ENCODE measurements at places on chromosomes 2 and 18.

- no peak for DNase-seq
Measured at GRCh38 chr2:127360242-127360641, 27.5 kb downstream of the MAP3K2 start.

DNA sequence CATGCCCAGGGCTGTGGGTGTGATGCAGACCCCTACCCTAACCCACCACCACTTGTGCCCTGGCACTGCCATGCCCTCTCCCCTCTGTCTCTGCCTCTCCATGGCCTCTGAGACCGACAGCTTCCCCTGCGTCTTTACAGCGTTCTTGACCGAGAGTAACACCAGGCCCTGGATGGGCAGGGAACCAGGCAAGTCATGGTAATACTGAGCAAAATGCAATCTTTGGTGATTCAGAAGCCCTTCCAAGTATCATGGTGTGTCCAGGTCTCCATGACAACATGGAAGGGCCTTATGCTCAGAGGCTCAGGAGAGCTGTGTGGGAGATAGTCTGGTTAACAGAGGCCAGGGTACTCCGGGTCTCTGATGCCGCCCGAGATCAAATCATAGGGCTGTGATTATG lies 176.1 kb downstream of the KLHL29 start:
- no peak for DNase-seq

- DNase-seq = no peak
Measured at GRCh38 chr2:8290771-8291352, 391.0 kb upstream of the ID2 start.

DNA sequence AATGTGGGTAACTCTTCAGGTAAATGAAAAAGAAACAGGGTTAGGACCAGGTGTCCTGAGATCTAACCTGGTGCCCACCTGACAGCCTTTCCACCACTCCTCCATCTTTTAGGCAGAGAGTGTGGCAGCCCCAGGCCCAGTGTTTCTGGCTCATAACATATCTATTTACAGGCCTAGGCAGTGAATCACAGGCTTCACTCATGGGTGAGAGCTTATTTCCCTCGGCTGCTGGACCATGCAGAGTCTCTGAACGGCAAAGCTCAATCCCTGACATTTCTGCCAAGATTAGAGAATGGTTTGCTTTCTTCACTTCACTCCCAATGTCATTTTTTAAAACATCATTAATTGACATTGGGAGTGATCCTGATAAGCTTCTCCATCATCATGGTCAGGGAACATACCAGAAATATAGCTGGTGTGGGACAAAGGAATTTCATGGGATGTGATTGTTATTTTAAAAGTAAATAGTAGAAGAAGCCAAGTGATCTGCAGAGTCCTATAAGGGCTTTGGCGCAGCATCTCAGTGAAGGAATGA lies 323.9 kb downstream of the SETBP1 start:
- no peak for DNase-seq

- no peak for DNase-seq
Measured at GRCh38 chr2:149400997-149401396, 70.6 kb downstream of the LYPD6 start.

GRCh38 chr2:187644486-187644885 lies 90.3 kb upstream of the TFPI start:
- DNase-seq = no peak

DNA sequence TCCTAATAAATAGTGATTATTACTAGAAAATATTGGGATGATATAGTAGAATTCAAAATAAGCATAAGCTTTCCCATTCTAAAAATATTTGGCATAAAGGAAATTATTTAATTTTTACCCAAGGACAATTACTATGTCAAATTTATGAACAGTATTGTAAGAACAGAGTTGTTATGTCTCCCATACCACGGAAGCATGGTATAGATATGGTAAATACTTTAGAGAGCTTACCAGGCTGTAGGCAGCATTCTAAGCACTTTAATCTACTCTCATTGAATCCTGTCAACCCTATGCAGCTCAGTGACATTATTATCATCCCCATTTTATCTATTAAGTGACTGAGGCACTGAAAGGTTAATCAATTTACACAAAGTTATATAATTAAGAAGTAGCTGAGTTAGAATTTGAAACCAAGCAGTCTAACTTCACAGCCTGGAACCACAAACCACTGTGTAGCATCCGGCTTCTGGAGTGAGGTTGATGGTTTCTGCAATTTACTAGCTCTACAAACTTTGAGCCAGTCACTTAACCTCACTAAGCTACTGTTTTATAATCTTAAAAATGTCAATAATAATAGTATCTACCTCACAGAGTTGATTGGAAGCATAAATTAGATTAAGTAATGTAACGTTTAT lies 323.7 kb downstream of the ARHGAP15 start:
- DNase-seq = no peak

DNA sequence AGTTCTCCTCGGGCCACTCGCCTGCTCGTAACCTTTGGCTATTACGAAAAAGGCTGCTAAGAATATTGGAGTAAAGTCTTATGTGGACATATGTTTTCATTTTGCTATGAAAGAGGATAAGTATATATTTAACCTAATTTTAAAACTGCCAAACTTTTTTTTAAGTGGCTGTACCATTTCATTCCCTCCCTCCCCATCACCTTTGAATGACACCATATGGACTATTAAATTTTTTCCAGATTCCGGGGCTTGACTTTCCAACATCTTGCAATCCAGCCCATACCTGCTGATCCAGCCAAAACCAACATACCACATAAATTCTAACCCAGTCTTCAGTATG lies 31.5 kb downstream of the REEP1 start:
- no peak for DNase-seq

DNA sequence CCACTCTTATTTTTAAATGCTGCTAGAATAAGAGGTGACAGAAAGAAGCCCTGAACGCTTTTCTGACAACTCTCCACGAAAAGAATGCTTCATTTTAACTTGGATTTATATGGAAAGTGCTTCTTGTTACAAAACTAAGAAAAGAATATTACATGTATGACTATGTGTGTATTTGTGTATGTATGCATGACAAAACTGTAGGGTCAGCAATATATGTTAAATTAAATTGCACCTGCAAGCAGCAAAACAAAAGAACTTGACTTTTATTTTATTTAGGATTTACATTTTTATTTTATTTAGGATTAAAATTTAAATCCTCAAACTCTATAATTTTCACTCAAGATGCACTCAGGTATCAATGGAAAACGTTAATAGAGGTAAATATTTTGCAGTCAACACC lies 187.1 kb downstream of the NR4A2 start:
- DNase-seq = no peak

GRCh38 chr2:57181315-57182038 lies 865.1 kb upstream of the VRK2 start:
- DNase-seq = no peak

DNA sequence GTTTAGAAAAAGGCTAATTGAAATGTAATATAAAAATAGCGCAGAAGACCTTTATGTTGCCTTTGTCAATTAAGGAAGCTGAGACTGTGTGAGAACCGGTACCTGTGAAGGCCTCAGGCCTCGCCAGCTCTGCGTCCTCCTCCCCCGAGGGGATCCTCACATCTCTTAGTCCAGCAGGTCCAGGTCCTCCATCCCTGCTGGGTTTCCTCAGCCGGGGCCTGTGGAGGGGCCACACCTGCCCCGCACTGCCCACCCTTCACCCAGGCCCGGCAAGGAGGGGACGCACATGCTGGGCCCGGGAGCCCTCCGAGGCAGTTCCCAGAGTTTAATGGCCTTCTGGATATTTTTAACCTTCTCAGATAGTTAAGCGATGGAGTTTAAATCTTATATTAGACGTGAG lies 3.5 kb downstream of the KCNG2 start:
- DNase-seq = no peak
